Osteocyte (in vitro differentiated cells): ENCODE measurements at places on chromosomes 1 and 21.
A peak's percentile ranks its signal among the peaks of the same experiment; 100 is the strongest.

DNA sequence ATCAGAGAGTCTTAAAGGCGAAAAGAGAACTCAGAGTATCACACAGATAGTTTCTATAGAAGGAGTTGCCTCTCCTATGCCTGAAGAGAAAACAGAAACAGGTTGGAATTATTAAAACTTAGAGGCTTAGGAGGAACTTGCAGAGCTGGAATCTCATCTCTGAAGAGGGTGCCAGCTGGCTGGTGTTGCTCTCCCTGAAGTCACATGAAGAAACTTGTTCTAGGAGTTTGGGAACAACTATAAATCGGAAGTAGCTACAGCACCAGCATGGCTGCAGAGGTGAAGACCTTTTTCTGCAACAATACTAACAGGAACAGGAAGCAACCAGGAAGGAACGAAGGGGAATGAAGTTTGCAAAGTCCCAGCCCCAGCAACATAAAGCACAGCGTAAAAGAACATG, 35.8 kb downstream of the FMO3 start:
- H3K4me1 ChIP-seq: peaks cover 46% of the 10 kb centered on the region
- no peak overlapping the region for H3K4me3 ChIP-seq
- H3K27me3 ChIP-seq: no peaks in the 10 kb centered on the region

DNA sequence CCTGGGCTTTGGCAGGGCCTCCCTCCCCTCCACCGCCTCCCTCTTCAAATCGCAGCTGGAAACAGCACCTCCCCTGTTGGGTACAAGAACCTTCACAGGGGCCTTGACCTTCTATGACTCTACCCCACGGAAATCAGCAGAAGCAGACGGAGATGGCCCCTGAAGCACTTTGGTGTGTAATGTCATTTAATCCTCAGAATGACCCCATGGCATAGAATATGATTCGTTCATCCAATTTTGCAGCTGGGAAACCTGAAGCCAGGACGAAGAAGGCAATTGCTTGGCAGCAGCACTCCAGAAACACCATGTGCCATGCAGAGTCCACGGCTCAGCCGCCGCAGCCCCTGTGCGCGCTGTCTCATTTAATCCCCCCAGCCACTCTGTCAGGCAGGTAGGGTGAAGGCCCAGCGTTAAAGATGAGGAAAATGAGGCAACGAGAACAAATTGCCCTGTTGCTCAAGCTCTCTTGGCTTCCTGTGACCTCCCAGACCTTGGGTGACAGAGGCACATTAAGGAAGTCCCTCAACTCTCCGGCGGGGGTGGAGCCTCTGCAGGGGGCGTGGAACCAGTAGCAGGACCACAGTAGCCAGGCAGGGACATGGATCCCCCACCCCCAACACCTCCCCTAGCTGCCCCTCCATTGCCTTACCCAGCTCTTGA, 25.8 kb upstream of the LAPTM5 start:
- H3K27me3 ChIP-seq: no peaks in the 10 kb centered on the region
- no peak overlapping the region for H3K4me3 ChIP-seq
- DNase-seq: no peak
- H3K36me3 ChIP-seq: no peaks in the 10 kb centered on the region
- no peak overlapping the region for H3K27ac ChIP-seq
- peaks cover 21% of the 10 kb centered on the region for H3K4me1 ChIP-seq

- H3K27ac ChIP-seq: no peak overlapping the region
- DNase-seq: no peak
- no peaks in the 10 kb centered on the region for H3K36me3 ChIP-seq
- H3K27me3 ChIP-seq: no peaks in the 10 kb centered on the region
Observed at GRCh38 chr1:48654606-48655210, 122.0 kb downstream of the BEND5 start.

- no peaks in the 10 kb centered on the region for H3K4me1 ChIP-seq
- DNase-seq: no peak
- H3K27me3 ChIP-seq: no peaks in the 10 kb centered on the region
- H3K36me3 ChIP-seq: no peaks in the 10 kb centered on the region
- no peak overlapping the region for H3K27ac ChIP-seq
- H3K4me3 ChIP-seq: no peak overlapping the region
Observed at GRCh38 chr1:112063781-112064728, 74.6 kb upstream of the KCND3 start.

DNA sequence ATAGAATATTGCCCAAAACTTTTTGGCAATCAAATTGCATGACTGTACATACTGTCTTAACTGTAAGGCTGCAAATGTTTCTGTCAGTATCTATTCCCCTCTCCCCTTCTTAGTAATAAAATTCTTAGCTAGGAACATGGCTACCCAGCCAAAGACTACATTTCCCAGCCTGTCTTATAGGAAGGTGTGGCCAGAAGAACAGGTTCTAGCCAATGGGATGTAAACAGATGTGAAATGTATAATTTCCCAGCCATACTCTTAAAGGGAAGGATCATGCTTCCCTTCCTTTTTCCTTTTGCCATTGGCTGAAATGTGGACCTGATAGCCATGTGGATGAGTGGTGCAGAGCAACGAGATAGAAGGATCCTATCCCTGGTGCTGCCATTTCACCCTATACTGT, 7.0 kb upstream of the HIVEP3 start:
- H3K36me3 ChIP-seq: no peaks in the 10 kb centered on the region
- peaks cover 2% of the 10 kb centered on the region for H3K4me1 ChIP-seq
- no peak overlapping the region for H3K27ac ChIP-seq
- H3K4me3 ChIP-seq: no peak overlapping the region

GRCh38 chr1:104468282-104468681, 718.6 kb downstream of the AMY1C start:
- DNase-seq: no peak
- no peak overlapping the region for H3K4me3 ChIP-seq
- H3K27me3 ChIP-seq: no peaks in the 10 kb centered on the region

DNA sequence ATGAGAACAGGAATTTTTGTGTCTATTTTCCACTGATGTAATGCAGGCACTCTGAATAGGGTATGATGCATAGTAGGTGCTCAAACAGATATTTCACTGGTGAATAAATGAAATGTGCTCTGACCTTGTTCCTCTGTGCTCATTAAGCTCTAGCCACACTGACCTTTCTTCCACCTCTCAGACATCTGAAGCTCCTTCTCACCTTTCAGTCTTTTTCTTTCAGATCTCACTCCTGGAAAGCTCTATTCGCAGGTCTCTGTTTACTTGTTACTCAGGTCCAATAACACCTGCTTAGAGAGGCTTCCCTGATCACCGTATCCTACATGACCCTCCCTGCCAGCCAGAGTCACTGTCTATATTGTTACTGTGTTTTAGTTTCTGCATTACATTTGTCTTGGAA, 59.2 kb upstream of the IVNS1ABP start:
- no peaks in the 10 kb centered on the region for H3K27me3 ChIP-seq
- H3K4me3 ChIP-seq: no peak overlapping the region
- no peak for DNase-seq
- H3K4me1 ChIP-seq: peaks cover 18% of the 10 kb centered on the region

GRCh38 chr1:55040083-55040932, 960 bp downstream of the PCSK9 start:
- H3K4me1 ChIP-seq: peaks cover 20% of the 10 kb centered on the region
- H3K27ac ChIP-seq: no peak overlapping the region
- H3K4me3 ChIP-seq: peak overlapping the region; percentile 65
- peaks cover 3% of the 10 kb centered on the region for H3K36me3 ChIP-seq
- no peak for DNase-seq
- H3K27me3 ChIP-seq: peaks cover 64% of the 10 kb centered on the region

DNA sequence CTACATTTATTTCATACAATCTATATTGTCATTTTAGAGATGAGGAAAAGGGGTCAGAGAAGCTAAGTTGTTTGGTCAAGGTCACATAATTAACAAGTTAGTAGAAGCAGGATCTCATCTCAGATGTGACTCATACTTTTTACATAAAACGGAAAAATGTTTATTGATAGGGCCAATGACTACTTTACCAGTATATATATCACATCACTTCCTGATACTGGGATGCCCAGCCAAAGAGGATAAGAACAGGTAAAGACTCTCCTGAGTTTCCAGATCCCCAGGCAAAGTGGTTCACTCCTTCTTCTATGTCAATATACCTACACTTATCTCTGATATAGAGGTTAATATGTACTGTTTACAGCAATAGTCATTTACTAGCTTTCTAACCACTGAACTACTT, 21.0 kb downstream of the YIPF1 start:
- peaks cover 33% of the 10 kb centered on the region for H3K36me3 ChIP-seq
- no peaks in the 10 kb centered on the region for H3K4me1 ChIP-seq
- no peak overlapping the region for H3K27ac ChIP-seq
- no peaks in the 10 kb centered on the region for H3K27me3 ChIP-seq

GRCh38 chr1:12078938-12079861, 16.1 kb downstream of the TNFRSF8 start:
- peaks cover 3% of the 10 kb centered on the region for H3K4me1 ChIP-seq
- H3K27ac ChIP-seq: no peak overlapping the region
- no peak overlapping the region for H3K4me3 ChIP-seq
- peaks cover 23% of the 10 kb centered on the region for H3K27me3 ChIP-seq
- no peak for DNase-seq
- no peaks in the 10 kb centered on the region for H3K36me3 ChIP-seq

DNA sequence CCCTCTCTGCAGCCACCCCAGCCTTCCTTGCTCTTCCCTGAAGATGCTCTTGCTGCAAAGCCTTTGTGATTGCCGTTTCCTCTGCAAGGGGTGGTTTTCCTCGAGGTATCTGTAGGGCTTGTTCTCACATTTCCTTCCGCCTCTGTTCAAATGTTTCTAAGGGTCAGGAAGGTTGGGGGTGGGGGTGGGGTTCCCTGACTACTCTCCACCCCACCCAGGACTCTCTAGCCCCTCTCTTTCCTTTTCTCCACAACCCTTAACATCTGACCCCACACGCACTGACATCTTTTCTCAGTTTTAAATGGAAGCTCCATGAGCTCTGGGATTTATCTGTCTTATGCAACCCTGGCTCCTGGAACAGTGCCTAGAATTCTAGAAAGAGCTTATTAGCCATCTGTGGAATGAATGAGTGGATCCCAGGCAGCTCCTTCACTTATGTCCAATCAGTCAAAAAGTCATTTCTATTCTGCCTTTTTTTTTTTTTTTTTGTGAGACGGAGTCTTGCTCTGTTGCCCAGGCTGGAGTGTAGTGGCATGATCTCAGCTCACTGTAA, 27.3 kb upstream of the ZNF362 start:
- peaks cover 8% of the 10 kb centered on the region for H3K4me1 ChIP-seq
- peaks cover 6% of the 10 kb centered on the region for H3K27me3 ChIP-seq
- H3K27ac ChIP-seq: peak overlapping the region; percentile 69
- H3K36me3 ChIP-seq: peaks cover 2% of the 10 kb centered on the region

GRCh38 chr1:27542463-27543273, 52.7 kb upstream of the WASF2 start:
- H3K36me3 ChIP-seq: peaks cover 29% of the 10 kb centered on the region
- no peak for DNase-seq
- H3K4me3 ChIP-seq: no peak overlapping the region
- H3K4me1 ChIP-seq: peaks cover 79% of the 10 kb centered on the region
- H3K27me3 ChIP-seq: no peaks in the 10 kb centered on the region
- H3K27ac ChIP-seq: peak overlapping the region; percentile 98
